Activated CD4-positive, alpha-beta T cell treated with anti-CD3 and anti-CD28 coated beads, Interleukin-2, amount 50 U/mL, for 48 hours (primary cell): ENCODE measurements at places on chromosomes 3 and 15.

- DNase-seq = peak; percentile 91
Observed at GRCh38 chr15:60695713-60696522, 217.0 kb upstream of the ICE2 start.

DNA sequence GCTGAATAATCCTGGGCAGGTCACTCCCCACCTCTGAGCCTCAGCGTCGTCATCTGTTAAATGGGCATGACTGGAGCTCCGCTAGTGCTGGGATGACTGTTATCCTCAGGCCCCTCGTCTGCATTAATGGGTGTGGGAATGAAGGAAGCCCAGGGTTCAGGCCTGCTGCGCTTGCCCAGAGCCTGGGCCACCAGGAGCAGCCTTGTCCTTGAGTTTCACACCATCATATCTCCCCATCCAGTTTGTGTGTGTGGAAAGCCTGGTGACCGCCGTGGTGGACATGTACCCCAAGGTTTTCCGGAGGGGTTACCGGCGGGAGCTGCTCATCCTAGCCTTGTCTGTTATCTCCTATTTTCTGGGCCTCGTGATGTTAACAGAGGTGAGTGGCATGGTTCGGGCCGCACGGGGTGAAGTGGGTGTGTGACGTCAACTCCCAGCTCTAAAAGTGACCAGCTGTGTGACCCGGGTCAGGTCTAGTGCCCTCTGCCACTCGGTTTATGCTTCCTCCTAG lies 63.5 kb upstream of the SLC6A1 start:
- DNase-seq = no peak

DNA sequence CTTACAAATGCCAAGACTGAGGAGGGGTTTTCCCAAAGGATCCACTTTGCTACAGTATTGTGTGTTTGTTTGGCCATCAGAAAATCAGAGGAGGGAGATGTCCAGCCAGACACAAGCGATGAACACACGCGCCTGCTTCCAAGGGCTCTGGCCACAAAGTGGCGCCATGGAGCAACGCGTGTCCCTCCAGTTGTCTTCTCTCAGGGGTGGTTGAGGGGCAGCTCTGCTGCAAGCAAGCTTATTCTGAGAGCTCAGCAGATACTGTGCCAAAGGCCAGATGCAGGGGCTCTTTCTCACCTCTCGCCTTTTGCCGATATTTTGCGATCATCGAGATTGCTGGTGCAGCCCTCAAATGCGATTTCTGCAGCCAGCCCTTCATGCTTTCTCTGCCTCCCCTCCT lies 88.9 kb upstream of the OSBPL11 start:
- DNase-seq = no peak

DNA sequence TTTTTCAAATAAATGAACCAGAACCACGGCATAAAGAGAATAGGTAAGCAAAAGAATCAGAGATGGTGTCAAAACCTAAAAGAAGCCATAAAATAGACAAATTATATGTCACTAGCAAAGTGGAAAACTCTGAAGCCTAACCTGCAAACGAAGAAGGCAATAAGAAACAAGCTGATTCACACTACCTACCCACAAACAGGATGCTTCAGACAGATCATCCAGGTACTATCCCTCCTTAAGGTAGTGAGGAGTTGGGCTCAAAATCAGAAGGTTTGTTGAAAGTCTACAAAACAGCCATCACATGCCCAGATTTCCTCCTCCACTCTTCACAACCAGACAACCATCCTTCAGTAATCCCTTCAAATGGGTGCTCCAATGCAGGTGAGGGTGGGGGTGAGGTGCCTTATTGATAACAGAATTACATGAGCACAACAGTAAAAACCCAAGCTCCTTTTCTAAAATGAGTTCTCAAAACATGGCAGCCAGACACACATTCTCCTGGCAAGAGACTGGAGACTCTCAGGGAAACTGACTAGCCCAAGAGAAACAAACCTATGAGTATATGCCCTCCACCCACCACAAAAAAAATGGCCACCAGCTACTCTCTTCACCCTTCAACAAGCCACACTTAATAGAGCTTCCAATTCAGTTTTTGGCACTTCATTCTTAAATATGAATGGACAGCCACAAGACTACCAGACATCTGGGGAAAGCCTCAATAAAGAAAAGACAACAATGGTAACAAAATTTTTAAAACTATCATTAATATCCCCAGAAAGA lies 6.4 kb downstream of the KPNA1 start:
- no peak for DNase-seq

GRCh38 chr3:14329116-14329830 lies 73.1 kb upstream of the SLC6A6 start:
- no peak for DNase-seq

GRCh38 chr3:85054579-85054978 lies 95.8 kb downstream of the CADM2 start:
- no peak for DNase-seq

DNA sequence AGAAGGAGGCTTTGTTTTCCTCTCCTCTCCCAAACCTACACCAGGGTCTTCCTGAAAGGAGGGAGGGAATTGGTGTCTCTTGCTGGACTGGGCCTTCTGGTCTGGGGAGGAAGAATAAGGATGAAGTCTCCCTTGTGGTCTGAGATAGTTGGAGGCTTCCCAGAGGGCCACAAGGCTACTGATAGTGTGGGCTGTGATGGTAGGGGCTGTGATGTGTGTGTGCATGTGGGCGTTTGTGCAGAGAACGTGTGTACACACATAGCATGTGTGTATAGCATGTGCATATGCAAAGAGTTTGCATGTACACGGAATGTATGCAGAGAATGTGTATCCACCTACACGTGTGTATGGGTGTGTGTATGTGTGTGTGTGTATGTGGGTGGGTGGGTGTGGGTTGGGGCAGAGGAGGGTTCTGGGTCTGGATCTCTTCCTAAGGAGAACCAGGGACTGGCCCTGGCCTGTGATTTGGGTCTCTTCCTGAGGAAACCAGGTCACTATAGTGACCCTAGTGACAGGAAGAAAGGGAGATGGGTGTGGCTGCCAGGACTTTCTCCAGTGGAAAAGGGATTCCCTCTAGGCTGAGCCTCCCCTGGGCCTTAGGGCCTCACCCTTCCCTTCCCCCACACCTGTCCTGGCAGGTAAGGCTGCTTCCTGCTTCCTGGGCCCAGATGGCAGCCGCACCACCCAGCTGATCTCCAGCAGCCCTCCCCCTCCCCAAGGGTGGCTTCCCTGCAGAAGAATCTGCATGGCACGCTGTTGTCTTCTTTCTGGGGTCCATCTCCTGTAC lies 1.7 kb downstream of the FLNB start:
- DNase-seq = no peak

GRCh38 chr3:123984350-123984749 lies 7.6 kb downstream of the ROPN1 start:
- DNase-seq = no peak

DNA sequence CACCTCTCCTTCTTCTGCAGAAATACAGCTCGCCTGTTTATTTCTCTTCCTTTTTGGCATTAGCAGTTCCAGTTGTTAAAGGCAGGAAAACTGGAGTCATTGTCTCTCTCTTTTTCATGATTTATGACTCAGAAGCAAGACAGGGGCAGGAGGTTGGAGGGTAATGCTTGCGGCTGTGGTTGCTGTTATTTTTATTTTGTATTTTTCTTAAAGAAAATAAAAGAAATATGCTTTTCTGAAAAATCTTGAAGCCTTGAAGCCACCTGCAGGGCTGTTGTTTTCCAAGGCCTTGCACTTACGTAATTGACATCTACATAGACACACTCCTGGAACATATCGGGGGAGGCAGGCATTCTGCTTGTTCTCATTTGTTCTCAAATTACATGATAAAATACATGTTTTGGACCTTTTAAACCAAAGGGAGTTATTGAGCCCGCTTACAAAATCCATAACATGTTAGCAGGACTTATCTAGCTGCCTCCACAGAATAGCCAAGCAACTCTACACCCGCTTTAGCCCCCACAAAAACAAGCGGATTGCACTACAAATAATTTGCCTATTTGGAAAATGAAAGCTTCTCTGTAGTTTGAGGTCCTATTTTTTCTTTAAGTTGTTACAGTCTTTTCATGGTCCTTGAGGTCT lies 1004.6 kb upstream of the NR2F2 start:
- DNase-seq = no peak

DNA sequence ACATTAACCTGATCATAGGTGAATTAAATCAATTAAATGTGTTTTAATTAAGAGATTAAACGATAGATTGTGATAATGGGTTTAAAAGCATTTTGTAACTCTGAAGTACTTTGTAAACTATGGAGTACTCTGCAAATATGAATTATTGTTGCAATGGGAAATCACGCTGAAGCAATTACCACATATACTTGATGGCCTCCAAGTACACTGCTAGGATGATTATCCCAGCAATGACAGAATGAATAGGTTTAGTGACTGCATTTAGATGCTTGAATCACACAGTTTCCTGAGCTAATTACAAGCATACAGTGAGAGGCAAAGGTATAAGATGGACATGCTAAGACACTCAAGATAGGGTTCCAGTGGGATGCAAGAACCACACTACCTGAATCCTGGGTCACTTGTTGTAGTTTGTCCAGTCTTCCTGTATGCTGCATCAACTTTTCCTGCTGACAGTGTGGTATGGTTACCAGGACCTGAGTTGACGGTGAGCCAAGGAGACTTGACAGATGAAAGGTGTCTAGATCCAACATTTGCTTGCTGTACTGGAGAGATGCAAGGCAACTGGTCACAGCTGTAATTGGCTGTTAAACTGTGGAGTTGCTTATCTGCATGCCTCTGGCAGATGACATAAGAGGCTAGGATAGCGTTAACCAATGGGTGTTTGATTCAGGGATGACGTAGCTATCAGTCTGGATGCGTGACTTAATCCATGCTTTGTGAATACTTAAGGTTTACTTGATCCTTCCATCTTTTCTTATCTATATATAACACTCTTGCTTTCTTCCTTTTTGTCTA lies 38.0 kb downstream of the RNF13 start:
- DNase-seq = no peak

DNA sequence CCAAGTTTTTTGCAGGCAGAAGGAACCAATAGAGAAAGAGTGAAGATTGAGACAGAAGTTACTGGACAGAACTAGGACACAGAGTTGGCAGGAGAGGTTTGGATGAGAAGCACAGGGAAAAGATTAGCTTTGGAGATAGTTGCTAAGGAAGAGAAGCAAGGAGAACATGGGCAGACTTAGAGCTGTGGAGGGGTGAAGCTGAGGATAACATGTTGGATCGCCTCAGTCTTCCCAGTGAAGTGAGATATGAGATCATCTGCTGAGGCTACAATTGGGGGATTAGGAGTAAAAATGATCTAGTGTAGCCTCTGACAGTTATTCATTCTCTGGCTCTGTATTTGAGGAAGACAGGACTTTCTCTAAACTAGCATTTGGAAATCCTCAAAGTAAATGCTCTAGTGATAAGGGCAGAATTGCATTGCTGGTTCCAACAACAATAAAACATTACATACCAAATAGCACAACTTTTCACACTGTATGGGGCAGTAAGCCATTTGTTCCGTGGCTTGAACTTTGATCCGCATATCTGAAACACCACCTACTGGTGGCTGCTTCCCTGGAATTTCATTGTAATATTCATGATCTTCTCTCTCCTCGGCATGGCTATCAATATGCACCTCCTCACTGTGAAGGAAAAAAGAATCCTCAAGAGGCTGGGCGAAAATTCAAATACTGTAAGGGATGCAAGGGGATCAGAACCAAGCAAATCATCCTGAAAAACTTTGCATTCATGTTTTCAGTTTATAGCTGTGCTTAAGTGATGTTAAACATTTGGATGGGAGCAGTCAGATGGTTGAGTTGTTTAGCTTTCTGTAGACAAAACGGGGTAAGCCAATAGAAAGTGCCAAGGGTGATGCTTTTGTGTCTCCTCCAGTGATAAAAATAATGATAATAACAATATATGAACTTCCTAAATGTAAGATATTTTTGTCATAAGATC lies 22.2 kb upstream of the EID1 start:
- DNase-seq = no peak
